ENCODE measurements at places on chromosomes 4 and X.

DNA sequence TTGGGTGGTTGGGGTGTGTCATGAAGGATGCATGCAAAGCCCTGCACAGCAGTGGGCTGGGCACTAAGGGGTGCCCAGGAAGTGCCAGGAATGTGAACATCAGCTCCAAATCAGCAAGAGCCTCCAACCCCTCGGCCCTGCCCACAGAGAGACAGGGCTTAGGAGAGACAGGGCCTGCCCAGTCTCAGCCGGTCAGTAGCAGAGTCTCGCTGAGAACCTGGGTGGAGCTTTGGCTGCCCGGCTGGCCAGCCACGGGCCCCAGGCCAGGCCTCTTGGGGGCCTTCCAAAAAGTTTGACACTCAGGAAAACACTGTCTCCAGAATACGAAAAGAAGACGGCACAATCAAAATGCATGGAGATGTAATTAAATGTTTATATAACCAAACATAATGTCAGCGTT is 4.3 kb upstream of the MXD4 start:
- no peak for DNase-seq

DNA sequence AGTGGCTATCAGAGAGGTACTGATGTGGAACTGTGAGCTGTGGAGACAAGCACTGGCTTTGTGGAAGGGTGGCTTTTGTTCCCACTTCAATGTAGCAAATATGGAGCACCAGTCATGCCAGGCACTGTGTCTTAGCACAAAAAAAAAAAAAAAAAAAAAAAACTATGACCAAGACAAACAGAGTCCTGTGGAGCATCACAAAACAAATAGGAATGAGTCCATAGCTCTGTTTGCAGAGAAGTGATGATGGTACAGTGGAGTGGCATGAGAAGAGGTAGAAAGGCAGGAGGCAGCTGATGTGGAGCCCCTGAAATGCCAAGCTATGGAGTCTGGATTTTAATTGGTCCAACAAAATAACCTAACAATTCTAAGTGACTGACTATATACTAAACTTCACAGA is 116.9 kb downstream of the RAB28 start:
- no peak for DNase-seq

DNA sequence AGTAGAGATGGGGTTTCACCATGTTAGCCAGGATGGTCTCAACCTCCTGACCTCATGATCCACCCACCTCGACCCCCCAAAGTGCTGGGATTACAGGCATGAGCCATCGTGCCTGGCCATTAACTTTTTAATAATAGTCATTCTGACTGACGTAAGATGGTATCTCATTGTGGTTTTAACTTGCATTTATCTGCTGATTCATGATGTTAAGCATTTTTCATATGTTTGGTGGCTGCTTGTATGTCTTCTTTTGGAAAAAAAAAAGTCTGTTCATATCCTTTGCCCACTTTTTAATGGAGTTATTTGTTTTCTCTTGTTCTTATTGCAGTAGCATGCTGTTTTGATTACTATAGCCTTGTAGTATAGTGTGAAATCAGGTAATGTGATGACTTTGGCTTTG is 45.8 kb downstream of the ANXA10 start:
- DNase-seq: no peak

GRCh38 chr4:175373031-175373430 is 439.0 kb downstream of the GPM6A start:
- DNase-seq: no peak

GRCh38 chr4:100936661-100937375 is 410.5 kb downstream of the PPP3CA start:
- DNase-seq: no peak

DNA sequence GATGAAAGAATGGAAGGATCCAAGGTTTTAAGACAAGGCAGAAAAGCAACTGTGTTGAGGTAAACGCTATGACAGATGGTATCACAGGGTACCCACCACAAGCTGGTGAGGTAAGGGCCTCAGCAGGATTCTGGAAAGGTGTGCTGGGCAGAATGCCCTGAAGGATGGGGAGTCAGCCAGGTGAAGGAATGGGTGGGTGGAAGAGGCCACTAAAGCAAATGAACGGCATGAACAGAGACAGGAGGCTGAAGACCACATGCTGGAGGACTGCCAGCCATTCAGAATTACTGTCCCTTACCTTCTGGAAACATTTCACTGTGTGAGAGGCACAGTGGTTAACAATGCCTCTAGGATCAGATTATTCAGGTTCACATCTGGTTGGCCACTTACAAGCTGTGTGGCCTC is 23.6 kb downstream of the GPRIN3 start:
- DNase-seq: no peak

DNA sequence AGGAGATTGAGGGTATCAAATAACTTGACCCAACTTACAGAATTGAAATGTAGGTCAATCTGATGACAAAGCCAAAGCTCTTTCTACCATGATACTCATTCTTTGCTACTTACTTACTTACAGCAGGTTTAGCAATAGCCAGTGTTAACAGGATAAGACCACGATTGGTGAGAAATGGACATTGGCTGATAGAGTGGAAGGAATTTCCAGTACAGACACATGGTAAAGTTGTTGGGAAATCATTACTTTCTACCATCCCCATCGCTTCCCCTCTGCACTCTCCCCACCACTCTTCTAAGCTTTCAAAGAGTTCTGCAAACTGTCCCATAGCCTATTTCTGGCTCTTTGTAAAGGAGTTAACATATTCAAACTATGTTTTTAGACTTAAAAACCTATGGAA is 119.7 kb downstream of the CHRNA9 start:
- no peak for DNase-seq

DNA sequence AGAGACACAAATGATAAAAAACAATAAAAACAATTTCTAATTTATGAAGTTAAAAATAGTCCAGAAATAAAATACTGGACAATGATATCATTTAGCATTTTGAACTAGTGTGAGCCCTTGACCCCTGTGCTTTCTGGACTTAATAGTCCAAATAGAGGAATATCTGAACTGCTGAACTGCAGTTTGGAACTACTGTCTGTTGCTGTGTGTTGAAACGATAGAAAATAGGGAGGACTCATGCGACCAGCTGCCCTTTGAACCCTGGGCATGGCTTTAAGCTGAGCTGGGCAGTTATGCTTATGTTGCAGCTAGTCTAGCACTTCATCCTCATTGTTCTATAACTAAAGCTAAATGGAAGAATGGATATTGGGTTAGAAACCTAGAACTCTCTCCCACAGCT is 99.5 kb downstream of the FMR1NB start:
- DNase-seq: no peak
